ENCODE measurements at places on chromosomes 13 and 19.

DNA sequence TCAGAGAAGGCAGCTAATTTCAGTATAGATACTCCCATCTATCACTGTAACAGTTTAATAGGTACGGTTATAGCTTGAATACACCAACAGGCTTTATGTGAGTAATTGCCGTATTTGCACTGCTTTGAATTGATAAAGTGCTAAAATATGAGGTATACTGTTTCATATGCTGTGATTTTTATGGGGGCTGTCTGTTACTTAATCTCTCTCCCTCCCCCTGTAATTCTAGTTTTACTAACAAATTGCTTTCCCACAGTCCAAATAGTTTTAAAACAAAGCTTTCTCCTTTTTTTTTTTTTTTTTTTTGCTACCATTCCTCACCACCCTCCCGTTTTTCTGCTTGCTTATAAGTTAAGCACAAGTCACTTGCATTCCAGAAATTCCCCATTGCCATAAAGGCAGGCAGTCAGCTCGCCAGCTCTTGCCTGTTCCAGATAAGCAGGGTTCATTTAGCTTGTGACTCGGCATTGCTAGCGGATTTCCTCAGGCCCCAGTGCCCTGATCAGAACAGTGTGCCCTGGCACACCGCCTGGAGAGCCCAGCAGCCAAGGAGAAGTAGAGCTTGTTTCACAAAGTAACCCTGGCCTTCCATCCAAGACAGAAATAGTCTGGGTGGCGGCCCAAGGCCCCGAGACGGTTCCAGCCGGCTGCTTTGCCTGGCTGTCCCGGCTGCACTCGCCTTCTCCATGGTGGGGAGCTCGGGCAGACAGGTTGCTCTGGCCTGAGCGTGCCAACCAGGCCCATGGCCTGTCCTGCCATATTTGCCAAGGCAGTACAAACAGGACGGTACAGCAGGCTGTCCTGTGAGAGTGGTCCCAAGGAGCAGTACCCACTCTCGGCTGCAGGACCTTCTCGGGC lies 43.5 kb upstream of the NPAS1 start:
- no peak for DNase-seq

DNA sequence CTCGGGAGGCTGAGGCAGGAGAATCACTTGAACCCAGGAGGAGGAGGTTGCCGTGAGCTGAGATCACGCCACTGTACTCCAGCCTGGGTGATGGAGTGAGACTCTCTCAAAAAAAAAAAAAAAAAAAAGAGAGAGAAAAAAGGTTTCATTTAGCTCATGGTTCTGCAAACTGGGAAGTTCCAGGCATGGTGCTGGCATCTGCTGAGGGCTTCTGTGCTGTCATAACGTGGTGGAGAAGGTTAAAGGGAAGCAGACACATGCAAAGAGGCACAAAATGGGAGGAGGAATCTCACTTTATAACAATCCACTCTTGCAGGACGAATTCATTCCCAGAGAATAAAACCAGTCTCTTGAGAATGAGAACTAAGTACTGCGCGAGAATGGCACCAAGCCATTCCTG lies 34.9 kb upstream of the SIAH3 start:
- DNase-seq: no peak

- DNase-seq: no peak
Measured at GRCh38 chr13:48167866-48168265, 65.1 kb upstream of the ITM2B start.

GRCh38 chr19:45870798-45871197 lies 6.7 kb downstream of the FOXA3 start:
- no peak for DNase-seq

- no peak for DNase-seq
Measured at GRCh38 chr13:70125693-70126092, 17.4 kb upstream of the KLHL1 start.

DNA sequence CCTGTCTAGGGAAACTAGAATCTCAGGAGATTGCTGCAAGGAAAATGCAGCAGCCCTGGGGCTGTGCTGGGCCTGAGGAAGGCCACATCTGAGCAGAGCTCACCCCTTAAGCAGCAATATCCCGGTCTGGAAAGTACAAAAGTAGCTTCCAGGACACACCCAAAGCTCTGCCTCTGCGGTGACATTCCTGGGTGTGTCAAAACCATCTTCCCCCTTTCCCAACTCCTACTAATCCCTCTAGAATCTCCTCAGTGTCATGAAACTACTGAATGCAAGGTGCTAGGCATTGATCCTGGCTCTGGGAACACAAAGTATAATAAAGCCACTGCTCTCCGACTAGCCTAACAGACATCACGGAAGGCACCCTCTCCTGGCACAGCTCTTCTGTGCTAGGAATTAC lies 5.0 kb downstream of the PBX4 start:
- DNase-seq: no peak

- DNase-seq: no peak
Measured at GRCh38 chr19:42555801-42556200, 27.5 kb upstream of the CEACAM1 start.

GRCh38 chr19:35757231-35757748 lies 461 bp upstream of the HSPB6 start:
- DNase-seq: no peak

GRCh38 chr19:8515317-8515716 lies 1.4 kb upstream of the ZNF414 start:
- DNase-seq: no peak

GRCh38 chr13:29510651-29511084 lies 84.8 kb downstream of the SLC7A1 start:
- DNase-seq: no peak

DNA sequence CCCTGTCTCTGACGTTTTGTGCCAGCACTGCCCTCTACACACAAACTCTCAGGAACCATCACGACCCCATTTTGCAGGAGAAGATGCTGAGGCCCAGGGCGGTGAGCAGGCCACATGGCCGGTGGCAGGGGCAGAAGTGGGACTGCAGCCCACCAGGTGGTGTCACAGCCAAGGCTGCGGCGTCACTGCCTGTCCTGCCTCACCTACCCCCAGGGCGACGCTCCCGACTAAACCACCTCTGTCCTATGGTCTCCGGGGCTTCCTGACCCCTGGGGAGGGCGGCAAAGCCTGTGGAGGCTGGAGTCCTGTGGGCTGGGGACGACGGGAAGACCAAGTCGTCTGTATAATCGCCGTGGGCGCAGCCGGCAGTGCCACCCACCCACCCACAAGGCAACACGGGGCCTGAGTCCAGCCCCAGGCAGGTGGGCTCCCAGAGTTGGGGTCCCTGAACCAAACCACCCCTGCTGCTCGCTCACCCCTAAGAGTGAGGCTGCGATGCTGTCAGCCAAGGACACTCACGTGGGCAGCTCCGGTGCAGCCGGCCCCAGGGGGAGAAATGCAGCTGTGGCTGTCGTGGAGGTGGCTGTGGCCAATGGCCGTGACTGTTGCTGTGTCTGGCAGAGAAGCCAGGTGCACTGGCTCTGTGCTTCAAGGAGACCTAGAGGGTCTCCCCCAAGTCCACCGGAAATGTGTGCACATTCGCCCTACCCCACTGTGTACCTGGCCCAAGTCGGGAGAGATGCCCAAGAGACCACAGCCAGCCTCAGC lies 29.7 kb downstream of the RASA3 start:
- no peak for DNase-seq

- DNase-seq: no peak
Measured at GRCh38 chr13:113051641-113052040, 54.0 kb upstream of the F7 start.

- DNase-seq: peak; percentile 14
Measured at GRCh38 chr19:3821156-3821555, 35.0 kb upstream of the MATK start.

DNA sequence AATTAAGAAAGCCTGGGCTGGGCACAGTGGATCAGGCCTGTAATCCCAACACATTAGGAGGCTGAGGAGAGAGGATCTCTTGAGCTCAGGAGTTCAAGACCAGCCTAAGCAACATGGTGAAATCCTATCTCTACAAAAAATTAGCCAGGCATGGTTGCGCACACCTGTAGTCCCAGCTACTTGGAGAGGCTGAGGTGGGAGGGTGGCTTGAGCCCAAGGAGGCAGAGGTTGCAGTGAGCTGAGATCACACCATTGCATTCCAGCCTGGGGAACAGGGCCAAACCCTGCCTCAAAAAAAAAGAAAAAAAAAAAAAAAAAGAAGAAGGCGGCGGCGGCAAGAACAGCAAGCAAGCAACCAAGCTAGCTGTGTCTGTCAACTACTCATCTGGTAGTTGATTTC lies 26.7 kb downstream of the TSC22D1 start:
- DNase-seq: no peak

DNA sequence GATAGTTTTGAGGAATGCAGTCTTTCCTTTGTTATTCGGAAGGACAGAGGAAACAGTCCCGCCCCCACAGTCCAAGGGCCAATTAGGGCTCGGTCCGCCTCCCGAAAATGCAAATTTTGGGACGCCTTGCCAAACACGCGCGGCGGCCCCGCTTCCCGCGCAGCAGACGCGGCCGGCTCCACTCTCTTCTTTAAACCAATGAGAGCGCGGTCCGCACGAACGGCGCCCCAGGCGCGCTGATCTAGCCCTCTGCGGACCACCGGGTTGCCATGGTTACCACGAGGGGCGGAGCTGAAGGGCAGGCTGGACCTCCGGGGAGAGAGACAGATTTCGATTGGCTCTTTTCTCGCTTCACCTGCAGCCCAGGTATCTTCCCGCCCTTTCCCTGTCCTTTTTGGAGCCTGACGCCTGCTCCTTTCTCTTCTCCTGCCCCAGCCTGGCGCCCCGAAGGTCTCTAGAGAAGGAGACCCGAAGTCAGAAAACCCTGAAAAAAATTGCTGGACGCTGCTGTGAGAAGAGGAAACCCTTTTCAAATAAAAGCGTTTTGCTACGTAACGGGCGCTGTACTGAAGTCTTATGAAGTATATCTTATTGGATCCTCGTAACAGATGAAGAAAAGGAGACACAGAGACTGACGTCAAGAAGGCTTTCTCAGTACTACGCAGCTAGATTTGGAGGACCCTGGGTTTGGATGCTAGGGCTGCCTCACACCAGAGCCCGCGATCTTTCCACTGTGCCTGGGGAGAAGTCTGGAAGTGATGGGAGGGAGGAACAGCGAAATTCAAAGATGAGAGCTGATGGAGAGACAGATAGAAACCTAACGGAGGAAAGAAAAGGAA lies 2.0 kb downstream of the PTH2 start:
- no peak for DNase-seq

- no peak for DNase-seq
Measured at GRCh38 chr19:36182612-36183244, 30.5 kb upstream of the COX7A1 start.

DNA sequence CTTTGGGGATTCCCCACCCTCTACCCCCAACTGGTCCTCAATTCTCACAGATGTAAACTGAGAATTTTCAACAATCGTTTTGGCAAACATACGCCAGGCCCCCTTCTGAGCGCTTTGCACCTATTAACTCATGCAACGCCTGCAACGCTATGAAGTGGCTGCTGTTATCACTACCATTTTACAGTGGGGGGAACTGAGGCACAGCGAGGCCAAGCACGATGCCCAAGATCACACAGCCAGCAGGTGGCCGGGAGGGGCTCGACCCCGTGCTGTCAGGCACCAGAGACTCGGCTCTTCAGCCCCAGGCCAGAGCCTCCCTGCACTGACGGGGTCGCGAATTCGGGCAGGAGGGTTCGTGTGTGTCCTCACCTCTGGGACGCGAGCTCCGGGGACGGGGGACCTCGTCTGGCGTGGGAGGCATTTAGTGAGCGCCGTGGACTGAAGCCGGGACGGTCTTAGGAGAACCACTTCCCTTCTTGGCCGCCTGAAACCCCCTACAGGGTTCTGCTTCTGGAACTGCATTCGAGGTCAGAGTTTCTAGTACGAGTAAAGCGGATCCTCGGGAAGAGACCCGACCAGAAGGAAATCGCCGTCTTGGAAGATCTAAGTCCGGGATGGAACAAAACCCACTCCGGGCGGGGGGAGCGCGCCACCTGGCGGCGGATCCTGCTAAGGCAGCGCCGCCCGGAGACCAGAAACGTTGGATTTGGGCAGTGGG lies 21.0 kb downstream of the ZNF114 start:
- DNase-seq: peak; percentile 36

DNA sequence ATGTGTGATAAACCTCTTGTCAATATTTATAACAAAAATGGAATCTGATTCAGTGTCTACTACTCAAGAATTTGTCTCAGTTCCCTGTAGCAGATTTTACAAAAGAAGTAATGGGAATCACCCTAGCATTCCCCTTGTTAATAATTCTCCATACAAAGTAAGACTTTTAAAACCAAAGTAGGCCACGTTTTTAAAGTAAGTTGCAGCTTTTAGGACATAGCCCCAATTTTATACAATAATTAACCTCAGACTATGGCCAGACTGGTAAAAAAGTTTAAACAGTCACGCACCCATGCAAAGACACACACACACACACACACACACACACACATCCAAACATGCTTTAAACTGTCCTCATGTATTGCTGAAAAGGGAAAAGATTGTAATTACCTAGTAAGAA lies 589.9 kb downstream of the PCDH9 start:
- no peak for DNase-seq

DNA sequence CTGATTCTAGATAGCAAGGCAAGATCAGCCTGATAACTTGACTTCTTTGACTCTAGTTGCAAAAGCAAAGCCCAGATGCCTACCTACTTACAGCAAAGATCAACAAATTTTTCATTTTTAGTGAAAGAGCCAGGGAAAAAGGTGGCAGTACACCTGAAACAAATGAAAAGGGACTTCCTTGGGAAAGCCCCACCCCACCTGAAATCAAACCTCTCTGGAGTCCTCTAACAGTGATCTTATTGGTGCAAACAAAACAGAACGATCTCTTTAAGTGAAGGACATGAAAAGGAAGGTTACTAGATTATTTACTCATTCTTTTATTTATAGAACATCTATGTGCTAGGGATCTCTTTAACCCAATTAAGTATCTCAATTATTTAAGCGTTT lies 507 bp upstream of the LCP1 start:
- no peak for DNase-seq

GRCh38 chr13:106570299-106570852 lies 2.4 kb upstream of the ARGLU1 start:
- DNase-seq: no peak

DNA sequence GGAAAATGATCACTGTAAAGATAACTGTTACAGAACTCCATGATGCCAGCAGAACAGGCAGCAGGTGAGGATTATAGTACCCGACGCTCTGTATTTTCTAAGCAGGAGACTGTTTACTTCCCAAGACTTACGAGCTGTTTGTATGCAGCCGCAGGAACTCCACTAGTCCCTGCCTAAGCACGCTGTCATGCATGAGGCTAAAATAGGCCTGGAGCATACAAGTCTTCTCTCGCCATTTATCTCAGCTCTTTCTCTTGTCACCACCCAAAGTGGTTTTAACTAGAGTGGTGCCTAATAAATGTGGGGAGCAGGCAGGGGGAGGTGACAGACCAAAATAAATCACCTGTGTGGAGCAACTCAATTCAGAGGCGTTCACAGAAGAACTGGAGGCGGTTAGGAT lies 175.8 kb downstream of the TDRD3 start:
- DNase-seq: no peak

All from NCI-H2171 (cell line).